ENCODE measurements at places on chromosomes 12 and 14. TPM values are rescaled to one million over a fixed set of nuclear protein-coding genes. Genes with fewer than 3 reads are reported as not detected.

DNA sequence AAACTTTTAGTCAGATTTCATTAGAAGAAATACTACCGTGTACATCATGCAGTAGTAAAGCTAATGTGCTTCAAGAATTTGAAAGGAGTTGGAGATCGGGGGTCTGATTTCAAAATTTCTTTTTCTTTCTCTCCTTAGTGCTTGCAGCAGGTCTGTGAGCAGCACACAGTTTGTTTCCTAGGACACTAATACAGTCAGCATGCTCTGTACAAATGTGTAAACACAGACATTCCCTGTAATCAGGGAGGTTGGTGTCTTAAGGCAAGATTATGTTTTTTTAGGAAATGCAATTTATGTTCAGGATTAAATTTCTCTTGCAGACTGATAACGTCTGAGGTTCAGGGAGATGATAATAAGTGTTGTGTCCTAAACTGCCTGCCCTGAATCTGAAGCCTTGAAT is 142.7 kb downstream of the ALX1 start:
- no peak for DNase-seq

DNA sequence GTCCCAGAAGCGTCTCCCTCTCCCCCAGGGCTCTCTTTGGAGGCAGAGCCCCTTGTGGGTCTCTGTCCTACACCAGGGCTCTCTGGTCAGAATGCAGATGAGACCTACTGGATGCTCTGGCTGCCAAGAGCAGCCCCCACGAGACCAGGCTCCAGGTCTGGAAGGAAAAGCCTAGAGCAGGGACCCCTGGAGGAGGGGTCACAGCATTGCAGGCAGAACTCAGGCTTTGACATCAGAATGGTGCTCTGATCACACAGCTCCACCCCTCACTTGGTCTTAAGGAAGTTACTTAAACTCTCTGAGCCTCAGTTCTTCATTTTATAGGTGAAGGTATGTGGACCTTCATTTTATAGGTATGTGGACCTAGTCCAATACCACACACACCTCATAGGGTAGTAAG is 83.1 kb downstream of the ARL6IP4 start:
- DNase-seq = no peak

- no peak for DNase-seq
These were observed 57.1 kb downstream of the ZDHHC17 start for GRCh38 chr12:76820888-76821482.

Gene RNASE3
- total RNA-seq = not detected

Gene MORN3
- total RNA-seq = not detected

Gene RBMS2
- 35.0 TPM for total RNA-seq

Gene TPPP2
- not detected for total RNA-seq

All from omental fat pad (tissue), 4 donors.